ENCODE measurements at places on chromosomes 4 and X.

GRCh38 chrX:154419189-154419588, 7.8 kb downstream of the TAFAZZIN start:
- no peak for DNase-seq

- peak; percentile 8 for DNase-seq
Observed at GRCh38 chrX:3743801-3744439, 30.5 kb upstream of the PRKX start.

DNA sequence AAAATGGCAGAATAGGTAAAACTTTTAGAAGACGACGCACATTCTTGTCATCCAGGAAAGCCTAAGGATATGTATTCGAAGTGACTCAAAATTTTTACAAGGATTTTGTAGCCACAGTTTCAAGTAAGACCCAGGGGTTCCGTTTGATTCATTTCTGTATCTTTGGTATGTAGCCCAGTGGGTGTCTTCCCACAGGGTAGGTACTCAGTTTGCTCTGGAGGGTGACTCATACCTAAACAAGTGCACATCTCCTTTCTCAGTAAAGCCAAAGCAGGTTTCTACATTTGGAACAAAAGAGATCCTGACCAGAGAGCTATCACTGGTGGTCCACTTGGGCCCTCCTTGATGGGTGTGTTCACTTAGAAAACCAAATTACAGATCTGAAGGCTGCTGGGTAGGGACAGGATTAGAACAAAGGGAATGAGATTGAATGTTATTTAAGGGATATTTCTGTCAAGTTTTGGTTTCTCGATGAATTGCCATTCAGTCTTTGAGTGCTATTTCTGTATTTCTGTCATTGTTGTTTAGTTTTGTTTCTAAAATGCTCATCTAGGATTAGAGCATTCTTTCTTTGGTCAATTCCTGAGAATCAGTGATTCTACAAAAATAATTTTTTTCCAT, 56.1 kb downstream of the PLS3 start:
- DNase-seq, result no peak

GRCh38 chr4:7358100-7358735, 76.5 kb downstream of the PSAPL1 start:
- no peak for DNase-seq

DNA sequence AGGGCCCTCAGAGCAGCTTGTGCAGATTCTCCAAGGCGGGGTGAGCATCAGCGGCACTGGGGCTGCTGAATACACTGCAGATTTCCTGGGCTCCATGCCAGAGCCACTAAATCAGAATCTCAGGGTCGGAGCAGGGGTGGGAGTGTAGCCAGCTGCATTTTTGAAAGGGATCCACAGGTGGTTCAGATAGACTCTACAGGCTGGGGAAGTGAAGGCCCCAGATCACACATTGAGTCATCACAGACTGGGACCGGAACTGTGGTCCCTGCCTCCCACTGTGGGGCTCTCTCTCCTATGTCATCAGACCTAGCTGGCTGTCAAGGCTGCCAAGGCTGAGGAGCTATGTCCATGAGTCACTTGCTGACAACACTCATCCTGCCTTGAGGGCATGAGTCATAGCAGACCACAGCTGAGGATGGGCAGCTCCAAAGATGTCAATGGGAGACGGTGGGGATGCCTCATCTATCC, 162.3 kb upstream of the MAMLD1 start:
- DNase-seq, result no peak

DNA sequence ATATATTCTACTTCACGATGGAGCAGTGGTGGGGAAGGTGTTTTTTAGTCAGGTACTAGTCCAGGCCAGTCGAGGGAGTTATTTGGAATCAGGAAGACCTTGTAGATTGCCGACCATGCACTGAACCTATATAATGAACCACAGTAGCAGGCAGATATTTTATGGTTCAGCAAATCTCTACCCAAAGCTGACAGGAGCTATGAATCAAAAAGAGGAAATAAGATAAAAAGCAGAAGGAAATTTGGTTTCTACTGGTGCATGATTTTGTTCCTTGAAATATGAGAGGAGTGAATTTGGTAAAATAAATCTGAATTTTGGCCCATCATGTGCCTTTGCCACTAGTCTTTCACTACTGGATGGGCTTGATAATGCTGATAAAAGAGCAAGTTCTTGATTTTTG, 924.3 kb upstream of the DIAPH2 start:
- no peak for DNase-seq

- no peak for DNase-seq
Observed at GRCh38 chrX:121260596-121261240, 213.3 kb downstream of the GLUD2 start.

DNA sequence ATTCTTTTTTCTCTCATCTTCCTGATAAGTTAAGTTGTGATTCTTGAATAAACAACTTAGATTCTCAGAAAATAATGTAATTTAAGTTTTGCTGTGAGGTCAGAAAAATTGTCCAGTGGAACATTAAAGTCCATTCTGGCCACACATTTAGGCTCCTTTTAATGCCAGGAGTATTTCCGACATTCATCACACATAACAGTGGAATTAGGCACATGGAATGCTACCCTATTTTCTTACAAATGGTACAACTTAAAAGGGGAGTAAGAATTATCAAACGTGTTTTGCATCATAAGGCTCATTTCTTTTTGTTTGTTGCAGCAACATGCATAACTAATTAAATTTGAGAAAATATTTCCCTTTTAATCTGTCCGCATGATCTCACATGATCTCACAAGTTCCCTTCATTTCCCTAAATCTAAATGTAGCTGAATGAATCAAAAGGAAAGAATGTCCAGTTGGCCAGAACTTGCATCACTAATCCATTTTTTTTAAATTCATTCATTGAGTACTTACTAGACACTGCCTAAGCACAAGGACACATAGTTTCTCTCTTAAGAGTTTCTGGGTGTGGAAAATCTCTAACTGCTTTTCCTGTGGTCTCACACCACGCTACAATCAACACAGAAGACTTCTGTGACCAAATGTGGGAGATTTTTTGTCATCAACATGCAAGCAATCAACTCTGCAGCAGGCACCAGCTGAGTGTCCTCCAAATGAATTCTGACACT, 22.0 kb downstream of the SPARCL1 start:
- DNase-seq, result no peak

- DNase-seq, result no peak
Observed at GRCh38 chr4:170111085-170111484, 21.3 kb upstream of the AADAT start.

DNA sequence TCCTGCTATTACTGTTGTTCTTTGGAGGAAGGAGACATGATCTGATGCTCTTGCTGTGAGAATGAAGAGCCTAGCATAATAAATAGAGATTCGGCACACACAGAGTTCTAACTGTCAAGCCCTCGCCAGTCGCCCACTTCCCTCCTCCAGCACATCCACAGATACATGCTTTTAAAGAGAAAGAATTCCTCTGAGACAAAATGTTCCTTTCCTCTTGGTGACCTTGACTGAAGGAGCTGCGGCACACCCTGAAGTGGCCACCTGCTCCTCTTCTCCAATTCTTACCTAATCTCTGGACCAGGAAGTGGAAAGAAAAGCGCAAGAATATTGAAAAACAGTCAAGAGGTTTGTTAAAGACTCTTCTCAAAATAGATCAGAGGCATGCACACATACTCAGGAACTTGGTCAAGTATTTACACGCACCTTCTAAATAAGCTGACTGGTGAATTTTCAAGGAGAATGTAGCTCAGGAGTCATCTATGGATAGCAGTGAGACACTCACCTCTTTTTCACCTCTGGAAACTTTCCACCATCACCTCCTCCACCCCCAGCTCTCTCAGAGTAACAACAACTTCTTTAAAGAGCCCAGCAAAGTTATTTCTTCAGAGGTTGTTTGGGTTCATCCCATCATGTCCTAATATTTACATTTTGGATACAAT, 95.4 kb downstream of the PARM1 start:
- no peak for DNase-seq

- no peak for DNase-seq
Observed at GRCh38 chr4:35978551-35978950, 265.8 kb downstream of the ARAP2 start.

- DNase-seq, result no peak
Observed at GRCh38 chr4:134888156-134888555, 686.6 kb upstream of the PABPC4L start.

- no peak for DNase-seq
Observed at GRCh38 chrX:45758738-45759397, 558.2 kb upstream of the DIPK2B start.

GRCh38 chr4:89000844-89001360, 56.1 kb downstream of the FAM13A start:
- DNase-seq, result no peak

- DNase-seq, result no peak
Observed at GRCh38 chr4:82201805-82202641, 171.8 kb downstream of the HNRNPD start.

- no peak for DNase-seq
Observed at GRCh38 chr4:113435893-113436292, 325.6 kb downstream of the CAMK2D start.

DNA sequence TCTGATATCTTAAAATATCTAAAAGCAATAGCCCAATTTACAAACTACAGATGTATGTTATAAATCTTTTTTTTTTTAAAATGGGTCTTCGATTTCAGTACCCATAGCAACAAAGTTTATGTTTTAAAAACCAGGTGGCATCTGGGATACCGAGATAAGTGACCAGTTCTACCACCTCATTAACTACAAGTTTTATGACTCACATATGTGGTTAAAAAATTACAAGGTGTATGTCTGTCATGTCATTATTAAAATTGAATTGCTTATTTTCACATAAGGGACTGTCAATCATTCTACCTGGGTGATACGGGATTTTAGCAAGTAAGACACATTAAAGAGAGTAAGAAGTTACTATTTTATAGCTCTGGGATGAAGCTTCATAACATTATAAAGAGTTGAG, 192.0 kb upstream of the ETNPPL start:
- DNase-seq, result no peak

GRCh38 chr4:13212936-13213335, 271.2 kb downstream of the RAB28 start:
- DNase-seq, result no peak

Measured in activated CD4-positive, alpha-beta T cell treated with anti-CD3 and anti-CD28 coated beads for 1 hour (primary cell).